Tongue (tissue), 3 donors: ENCODE measurements at places on chromosomes 1 and 21. TPM values are rescaled to one million over a fixed set of nuclear protein-coding genes. Genes with fewer than 3 reads are reported as not detected.

DNA sequence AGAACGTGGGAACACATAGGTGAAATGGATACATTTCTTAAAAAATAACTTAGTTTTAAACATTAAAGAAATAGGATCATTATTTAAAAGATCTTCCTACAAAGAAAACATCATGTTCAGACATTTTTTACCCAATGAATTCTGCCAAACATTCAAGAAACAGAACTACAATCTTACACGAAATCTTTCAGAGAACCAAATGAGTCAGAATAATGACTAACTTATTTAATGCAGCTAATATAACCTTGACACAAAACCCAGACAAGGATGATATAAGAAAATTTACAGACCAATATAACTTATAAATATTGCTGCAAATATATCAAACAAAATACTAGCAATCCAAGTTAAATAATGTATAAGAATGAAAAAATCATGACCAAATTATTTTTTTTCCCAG is 220.1 kb upstream of the KCNK2 start:
- DNase-seq: no peak

DNA sequence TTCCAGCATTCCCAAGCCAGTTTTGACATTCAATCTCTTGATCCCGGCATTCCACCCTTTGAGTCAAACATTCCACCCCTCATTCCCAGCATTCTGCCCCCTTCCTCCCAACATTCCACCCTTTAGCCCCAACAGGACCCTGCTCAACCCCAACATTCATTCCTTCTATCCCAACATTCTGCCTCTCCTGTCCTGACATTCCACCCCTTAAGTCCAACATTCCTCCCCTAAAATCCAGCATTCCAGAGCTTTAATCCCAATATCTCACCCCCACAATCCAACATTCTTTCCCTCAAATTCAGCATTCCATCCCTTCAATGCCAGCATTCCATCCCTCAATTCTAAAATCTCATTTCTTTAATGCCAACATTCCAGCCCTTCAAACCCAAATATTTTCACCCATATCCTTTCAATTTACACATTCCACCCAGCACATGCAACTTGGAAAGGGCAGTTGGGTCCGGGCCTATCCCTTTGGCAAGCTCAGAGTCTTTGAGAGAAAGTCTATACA is 22.9 kb downstream of the DDX20 start:
- DNase-seq: no peak

GRCh38 chr1:24545662-24546061 is 10.2 kb upstream of the NCMAP start:
- DNase-seq: no peak

TNFRSF1B gene
- total RNA-seq: 10.7 TPM

DNA sequence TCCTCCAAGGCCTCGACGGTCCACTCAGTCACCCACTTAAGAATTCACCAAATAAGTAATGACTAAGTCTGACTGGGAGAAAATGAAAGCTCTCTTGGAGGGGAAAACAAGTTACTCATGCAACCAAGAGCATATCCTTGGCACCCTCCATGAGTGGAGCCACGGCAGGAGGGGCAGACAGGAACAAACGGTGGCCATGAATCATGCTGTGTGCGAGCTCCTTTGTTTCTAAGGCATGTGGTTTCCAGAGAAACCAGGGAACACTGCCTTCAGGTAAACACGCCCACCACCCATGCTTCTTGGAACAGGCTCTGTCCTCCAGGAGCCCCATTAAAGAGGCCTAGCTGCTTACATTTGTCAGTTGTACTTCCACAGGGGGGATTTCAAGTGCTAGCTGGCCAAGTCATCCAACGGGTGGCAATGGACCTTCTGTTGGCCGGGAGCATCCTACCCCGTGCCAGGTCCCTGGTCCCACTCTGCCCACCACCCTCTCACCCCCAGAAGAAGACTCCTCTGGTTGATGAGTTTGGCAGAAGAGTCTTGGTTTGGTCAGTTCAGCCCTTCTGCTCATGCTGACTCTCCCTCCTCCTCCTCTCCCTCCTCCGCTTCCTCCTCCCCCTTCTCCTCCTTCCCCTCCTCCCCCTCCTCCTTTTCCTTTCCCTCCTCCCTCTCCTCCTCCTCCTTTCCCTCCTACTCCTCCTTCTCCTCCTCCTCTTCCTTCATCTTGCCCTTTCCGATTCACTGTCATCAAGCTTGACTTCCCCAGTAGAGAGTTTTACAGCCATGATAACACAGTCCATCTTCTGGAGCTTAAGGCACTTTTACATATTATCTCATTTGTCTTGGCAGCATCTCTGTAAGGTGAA is 107.6 kb downstream of the CCDC185 start:
- DNase-seq: peak; percentile 41

DNA sequence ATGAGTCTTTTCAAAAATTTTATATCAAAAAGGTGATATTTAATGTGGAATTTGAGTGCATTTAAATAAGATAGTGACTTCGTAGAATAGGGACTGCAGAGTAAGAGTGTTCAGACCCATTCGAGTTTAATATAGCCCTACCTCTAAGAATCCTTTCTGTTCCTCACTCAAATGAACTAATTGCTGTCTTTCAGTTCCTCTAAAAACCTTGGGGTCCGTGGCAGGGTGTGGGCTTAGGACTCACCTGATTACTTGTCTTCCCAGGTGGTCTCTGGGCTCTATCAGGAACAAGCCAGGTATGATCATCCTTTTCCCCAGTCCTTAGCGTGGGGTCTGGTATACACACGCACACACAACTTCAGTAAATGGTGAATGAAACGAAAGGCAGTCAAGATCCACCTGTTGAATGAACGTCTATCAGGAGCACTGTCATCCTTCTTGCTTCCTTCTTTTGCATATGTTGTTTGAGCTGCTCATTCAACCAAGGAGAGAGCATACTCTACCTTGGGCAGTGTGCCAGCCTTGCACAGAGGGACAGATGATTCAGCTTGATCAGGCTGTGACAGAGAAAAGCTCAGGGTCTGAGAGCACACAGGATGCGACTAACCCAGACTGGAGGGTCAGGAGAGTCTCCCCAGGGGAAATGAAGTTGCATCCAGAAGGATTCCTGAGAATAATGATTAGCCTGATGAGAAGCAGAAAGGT is 1.2 kb upstream of the RNF11 start:
- peak; percentile 84 for DNase-seq

DNA sequence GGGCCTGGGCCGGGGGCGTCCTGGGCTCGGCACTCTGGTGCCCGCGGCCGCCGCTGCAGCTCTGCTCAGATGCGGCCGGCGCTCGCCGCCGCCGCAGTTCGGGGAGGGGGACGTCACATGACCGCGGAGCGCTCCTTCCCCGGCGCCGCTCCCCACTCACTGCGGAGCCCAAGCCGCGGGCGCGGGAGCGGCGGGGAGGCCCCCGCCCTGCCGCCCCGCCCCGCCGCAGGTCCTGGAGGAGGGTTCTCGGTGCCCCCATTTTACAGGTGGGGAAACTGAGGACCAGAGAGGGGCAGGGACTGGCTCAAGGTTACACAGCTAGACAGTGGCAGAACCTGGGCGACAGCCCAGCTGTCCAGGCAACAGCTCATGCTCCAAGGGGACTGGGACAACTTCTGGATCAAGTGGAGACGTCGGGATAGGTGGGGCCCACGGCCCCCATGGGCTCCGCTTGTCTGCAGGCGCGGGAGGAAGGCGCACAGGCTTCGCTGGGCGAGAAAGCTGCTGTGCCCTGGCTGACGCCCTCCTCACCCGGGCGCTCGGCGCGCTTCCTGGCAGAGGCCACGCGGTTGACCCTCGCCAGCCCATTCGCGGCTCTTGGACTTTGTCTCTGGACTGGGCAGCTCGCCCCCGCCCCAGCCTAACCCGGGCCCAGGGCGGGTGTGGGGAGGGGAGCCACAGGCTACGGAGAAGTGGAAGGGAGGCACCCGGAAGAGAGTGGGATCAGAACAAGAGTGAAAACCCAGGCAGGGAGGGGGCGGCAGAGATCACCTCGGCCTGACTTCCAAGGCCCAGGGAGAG is at the start of gene RAP1GAP:
TSS of gene RAP1GAP (minus strand) at position 100 of the 801 bp plus-strand sequence. CDS start 49,325 bp downstream, outside the sequence.
- DNase-seq: no peak

GRCh38 chr1:100400404-100400803 is 48.1 kb downstream of the CDC14A start:
- no peak for DNase-seq

HMCN1 gene
- 24.7 TPM for total RNA-seq

- DNase-seq: no peak
Observed at GRCh38 chr1:9870572-9870971, 39.5 kb downstream of the CTNNBIP1 start.

SDF4 gene
- 69.1 TPM for total RNA-seq

SLC35F3 gene
- 0.72 TPM for total RNA-seq

DNA sequence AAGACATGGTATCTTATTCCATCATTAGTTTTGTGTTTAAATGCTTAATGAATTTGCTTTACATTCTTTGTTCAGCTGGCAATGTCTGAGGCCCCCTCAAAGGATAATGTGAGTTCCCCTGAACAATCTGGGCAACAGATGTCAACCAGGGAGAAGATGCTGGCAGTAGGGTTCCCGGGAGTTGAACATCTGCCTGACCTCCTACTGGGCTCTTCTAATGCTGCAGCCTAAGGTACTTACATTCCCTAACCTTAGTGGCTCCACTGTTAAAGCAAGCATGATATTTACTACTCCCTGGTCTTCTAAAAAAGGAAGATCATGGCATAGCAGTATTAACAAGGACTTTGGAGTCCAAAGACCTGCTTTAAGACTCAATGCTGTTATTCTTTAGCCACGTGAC is 574.9 kb upstream of the NR5A2 start:
- DNase-seq: no peak

GRCh38 chr1:158611916-158612315 is 6.8 kb downstream of the OR10Z1 start:
- no peak for DNase-seq

DNA sequence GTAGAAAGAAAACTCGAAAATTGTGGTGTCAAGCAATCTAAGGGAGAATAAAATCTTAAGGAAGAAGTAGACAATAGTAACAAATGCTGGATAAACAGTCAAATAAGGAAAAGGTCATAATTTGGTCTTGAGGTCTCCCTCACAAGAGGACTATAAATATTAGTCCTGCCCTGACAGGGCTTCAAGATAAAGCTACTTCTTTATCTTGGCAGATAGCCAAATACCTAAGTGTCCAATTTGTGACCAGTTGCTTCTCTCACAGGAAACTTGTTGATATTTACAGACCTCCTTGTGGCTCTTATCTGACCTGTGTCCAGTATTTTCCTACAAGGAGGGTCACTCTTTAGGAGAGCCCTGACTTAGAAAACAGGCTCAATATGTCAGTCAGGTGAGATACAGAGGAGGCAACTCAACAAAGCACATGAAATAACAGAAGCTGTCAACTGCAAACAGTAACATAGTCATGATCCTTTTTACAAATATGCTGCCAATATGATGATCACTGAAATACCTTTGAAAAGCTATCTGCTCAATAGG is 88.8 kb downstream of the TNNI3K start:
- DNase-seq: no peak

GSTM5 gene
- 4.4 TPM for total RNA-seq

ENO1 gene
- 373 TPM for total RNA-seq

GRCh38 chr1:26853156-26853555 is 9.8 kb upstream of the SFN start:
- DNase-seq: peak; percentile 79

DNA sequence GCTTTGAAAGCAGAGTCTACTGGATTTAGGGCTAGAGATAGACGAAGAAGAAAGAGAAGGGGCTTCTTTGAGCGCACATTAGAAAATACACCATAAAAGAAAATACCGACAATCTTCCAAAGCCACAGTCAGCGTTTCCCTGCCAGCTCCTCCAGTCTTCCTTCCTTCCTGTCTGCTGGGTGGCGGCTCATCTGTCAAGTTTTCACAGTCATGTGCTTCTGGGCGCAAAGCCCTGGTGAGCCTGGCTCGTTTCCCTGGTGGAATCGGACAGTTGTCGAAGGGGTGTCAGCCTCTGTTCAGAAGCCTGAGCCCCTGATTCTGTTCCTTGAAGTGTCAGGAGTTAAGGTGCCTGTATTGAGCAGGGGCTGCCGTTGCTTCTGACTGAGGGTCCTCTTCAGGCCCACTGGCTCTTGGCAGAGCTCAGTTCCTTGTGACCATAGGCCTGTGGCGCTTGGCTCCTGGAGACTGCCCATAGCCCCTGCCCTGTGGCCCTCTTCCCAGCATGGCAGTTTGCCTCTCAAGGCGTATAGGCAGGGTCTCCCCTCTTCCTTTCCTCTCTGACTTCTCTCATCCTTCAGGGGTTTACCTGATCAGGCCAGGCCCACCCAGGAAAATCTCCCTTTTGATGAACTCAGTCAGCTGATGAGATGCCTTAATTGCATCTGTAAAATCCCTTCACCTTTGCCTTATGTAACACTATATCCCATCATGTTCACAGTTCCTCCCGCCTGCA is 58.6 kb downstream of the ADARB1 start:
- DNase-seq: no peak

MYOC gene
- total RNA-seq: 0.92 TPM

DNA sequence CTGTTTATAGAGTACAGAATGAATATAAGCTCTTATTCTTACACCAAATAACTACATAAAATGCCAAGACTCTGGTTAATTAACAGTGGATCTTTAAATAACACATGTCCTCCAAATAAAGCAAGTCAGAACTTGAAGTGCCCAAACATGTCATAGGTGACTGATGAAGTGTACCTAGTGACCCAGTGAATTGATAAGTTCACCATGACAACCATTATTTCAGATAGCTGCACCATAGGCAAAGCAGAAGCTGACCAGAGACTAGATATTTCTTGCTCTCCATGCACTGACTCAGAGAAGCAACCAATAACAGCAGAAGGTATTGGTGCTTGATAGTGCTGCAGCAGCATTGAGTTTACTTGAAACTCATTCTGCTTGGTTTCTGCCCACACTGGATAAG is 192.1 kb downstream of the DUSP10 start:
- no peak for DNase-seq

DNA sequence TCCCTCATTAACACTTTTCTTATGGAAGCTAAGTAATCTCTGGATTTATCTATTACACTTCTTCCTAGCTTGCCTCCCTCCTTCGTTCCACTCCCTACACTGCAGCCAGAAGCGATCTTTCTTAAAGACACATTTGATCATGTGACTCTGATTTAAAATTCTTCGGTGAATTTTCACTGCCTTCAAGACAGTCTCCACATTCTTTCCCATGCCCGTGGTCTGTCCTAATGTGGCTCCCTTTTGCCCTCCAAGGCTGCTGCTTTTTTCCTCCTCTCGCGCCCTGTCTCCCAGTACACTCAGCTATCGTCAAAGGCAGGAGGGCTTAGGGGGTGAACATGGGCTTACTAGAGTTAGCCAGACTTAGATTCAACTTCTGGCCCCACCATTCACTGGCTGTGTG is 64.4 kb downstream of the SDCCAG8 start:
- DNase-seq: no peak

OR6K3 gene
- total RNA-seq: not detected

- no peak for DNase-seq
Observed at GRCh38 chr1:182890927-182891610, 51.9 kb downstream of the DHX9 start.

FAM110D gene
- total RNA-seq: 1.5 TPM

- no peak for DNase-seq
Observed at GRCh38 chr1:2808386-2808705, 6.9 kb upstream of the TTC34 start.

- DNase-seq: no peak
Observed at GRCh38 chr1:193850745-193851144, 664.3 kb upstream of the B3GALT2 start.

MROH9 gene
- not detected for total RNA-seq
